Endodermal cell (in vitro differentiated cells): ENCODE measurements at places on chromosomes 4 and X.
A peak's percentile ranks its signal among the peaks of the same experiment; 100 is the strongest.

DNA sequence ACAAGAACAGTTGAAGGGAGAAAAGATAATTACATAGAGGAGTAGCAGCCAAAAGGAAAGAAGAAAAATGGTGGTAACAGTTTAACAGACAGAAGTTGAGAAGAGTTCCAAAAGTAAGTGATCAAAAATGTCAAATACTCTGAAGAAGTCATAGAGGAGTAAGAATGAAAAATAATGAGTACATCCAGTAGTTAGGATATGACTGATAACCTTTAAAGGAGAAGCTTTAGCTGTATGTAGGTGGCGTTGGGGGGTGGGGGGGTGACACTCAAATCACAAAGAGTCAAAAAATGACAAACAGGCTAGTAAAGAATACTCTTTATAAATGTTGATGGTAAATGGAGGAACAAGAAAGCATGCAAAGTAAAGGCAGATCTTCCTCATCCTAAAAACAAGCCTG, 40.6 kb downstream of the RAB33A start:
- no peak for DNase-seq

DNA sequence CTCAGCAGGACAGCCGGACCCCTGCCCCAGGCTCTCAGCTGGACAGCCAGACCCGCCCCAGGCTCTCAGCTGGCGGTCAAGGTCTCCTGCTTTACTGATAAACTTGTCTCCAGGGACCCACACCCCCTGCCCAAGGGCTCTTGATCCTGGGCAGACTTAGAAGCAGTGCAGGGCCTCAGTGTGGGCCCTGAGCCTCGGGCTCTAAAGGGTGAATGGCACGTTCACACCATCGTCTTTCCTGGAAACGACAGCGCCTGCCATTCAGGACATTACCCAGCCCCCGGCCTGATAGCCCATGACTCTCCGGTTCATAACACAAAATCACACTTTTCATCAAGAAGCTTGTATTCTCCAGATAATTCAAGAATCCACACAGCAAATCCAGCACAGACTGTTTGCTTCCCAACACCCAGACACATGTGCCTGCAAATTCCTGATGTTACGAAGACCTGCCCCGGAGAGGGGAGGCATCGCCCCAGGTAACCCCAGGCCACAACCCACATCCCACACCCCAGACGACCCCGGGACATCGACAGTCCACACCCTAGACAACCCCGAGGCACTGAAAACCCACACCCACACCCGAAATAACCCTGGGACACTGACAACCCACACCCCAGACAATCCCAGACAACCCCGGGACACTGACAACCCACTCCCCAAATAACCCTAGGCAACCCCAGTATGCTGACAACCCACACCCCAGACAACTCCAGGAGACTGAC, 136.8 kb downstream of the FAM53A start:
- DNase-seq = no peak

DNA sequence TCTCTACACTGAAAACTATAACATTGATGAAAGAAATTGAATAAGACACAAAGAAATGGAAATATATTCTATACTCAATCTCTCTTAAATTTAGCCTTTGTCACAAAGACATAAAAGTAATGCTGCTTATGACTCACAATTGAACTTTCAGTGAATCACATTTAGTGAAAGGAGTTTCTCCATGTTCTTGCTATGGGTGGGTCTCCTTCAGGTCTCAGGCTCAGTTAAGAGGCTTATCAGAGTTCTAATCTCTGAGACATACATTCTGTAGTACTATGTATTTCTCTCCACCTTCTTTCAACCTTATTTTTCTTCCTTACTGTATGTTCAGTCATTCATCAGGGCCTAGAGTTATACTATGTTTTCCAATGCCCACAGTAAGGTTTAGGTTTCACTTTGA, 220.9 kb downstream of the DTHD1 start:
- DNase-seq = no peak

DNA sequence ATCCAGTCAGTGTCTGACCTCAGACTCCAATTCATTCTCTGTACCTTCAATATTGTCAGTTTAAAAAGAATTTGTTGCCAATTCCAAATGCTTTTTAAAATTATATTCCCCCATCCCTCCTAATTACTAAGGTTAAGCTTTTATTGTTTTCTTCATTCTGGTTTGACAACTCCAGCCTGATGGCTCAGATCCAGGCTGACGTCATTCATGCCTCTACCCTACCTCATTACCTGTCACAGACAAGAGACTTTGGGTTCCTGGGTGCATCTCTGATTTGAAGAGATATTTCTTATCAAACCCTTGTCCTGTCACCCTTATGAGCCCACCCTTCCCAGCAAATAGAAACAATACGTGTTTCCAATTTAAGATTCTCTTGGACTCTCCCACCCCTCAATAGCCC, 300.2 kb upstream of the CLNK start:
- DNase-seq = no peak

DNA sequence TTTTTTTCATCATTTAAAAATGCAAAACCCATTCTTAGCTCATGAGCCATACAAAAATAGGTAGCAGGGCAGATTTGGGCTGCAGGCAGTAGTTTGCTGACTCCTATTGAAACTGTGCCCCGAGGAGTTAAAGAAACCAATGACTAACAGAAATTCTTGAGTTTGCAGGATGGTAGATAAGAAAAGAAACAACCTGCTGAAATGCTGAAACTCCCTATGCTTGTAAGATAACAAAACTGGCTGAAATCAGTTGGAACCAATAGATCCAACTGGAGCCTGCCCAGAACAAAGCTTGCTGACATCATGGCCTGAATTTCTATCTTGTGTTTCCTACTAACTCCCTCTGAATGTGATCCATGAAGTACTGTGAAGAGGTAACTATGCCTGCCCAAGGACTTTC, 68.6 kb downstream of the ANOS1 start:
- no peak for DNase-seq

DNA sequence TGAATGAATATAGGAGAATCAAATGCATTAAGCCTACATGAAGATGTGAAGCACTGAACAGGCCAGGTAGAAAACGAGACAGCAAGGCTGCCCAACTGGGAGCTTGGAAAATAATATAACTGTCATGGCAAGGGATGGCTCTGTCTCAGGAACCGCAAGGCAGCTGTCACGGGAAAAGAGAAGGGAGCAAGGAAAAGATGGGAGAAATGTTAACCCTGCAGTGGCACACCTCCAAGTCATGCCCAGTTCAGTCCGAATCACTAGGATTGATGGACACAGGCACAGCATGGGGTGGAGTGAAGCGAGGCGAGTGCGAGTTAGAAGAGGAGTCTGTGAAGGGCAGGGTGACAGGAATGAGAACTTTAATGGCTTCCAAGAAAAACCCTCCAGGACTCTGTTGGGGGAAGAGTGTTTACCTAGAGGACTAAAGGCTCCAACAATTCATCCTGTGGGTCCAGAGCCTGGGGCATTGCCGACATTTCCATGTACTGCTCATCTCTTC, 144.1 kb upstream of the ETNPPL start:
- no peak for DNase-seq

DNA sequence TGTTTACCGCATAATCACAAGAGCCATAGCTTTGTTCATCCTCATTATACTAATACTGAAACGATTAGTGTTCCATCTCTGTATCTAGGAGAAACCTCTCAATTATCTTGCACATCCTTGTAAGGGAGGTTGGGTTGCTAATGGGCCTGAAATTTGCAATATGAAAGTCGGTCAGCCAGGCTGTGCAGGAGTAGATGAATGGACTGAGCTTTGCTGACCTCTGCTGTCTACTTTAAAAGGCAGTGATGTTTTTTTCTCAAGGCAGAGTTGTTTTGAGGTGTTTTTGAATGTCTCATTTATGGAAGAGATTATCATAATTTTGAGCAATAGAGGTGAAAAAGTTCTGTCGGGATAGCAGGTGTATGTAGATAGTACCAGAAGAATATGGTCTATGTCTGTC, 47.9 kb upstream of the LINC00632 start:
- no peak for DNase-seq

GRCh38 chrX:153388722-153389459, 12.3 kb downstream of the PNMA6E start:
- peak; percentile 42 for DNase-seq

GRCh38 chr4:89365375-89365774, 57.8 kb upstream of the GPRIN3 start:
- no peak for DNase-seq

DNA sequence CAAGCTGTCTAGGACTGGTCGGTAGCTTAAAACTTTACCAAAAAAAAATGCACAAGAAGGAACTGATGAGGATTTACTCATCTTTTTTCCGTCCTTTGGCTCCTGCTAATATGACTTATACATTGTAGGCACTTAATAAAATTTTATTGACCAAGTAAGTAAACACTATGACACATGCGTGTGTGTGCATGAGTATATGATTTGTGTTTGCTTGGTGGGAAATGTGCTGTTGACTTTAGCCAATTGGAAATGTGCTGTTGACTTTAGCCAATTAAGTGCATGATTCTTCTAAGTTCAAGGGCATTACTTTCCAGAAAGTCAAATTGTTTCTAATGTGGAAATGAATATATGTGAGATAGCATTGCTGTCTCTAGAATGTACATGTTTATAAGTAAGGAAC, 78.3 kb downstream of the FIP1L1 start:
- no peak for DNase-seq

DNA sequence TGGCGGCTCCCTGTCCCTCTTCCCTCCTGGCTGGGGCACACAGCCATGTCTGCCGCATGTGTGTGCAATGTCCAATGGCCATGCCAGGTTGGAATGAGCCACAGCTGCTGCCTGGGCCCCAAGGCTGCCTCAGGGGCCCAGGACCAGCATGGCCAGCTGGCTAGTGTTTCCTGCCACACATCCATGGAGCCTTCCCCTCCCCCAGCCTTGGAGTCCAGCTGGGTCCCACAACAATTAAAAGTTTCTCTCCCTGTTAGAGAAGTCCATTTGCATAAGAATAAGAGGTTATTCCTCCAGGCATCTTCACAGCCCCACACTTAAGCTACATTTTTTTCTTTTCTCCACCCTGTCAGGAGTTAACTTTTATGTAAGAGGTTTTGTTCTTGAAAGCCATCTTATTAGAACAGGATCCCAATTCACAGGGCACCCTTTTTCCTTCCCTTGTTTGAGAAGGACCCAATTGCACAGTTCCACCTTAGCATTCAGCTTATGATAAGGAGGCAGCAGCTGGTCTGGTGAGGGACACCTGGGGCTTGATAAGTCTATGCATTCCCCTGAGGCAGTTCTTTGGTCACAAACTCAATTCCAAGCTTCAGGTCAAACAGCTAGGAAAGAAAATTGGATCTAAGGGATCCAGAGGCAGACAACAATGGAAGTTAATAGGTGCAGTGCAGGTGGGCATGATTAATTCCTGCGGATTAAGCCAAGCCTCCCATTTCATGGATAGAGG, 963.3 kb upstream of the GRIA3 start:
- DNase-seq = peak; percentile 93

DNA sequence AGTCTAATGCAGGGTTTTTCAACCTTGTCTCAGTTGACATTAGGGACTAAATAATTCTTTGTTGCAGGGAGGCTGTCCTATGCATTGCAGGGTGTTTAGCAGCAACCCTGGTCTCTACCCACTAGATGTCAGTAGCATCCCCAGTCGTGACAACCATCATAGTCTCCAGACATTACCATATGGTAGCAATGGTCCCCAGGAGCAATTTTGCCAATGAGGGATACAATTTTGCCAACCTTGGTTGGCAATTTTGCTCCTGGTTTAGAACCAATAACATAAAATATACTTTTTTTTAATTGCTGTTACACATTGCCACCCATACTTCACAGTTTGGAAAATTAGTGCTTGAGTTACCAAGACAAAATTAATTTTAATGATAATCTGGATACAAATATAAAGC, 6.0 kb downstream of the EREG start:
- peak; percentile 77 for DNase-seq

DNA sequence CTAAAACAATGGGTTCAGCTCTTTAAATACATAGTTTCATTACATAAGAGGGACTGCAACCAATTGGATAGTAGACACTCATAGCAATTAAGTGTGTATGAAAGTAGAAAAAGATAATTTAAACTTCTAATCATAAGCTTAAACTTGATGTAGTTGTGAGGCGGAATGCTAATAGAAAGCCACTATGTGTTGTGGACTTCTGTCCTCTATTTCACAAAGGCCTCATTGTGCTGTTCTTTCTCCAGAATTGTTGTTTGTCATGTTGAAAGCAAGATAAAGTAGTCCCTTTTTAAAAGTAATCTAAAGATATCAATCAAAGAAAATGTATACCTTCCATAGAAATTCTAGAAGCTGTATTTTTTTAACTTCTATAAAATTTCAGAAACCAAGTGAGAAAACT, 329.4 kb downstream of the KLHL4 start:
- DNase-seq = no peak

- no peak for DNase-seq
Measured at GRCh38 chrX:32280921-32281320, 930.4 kb downstream of the DMD start.

GRCh38 chr4:55437356-55437796, 41.6 kb downstream of the TMEM165 start:
- no peak for DNase-seq

GRCh38 chrX:48478806-48479205, 2.8 kb downstream of the FTSJ1 start:
- no peak for DNase-seq

GRCh38 chr4:86523333-86523732, 70.8 kb upstream of the PTPN13 start:
- no peak for DNase-seq

GRCh38 chr4:85399270-85399669, 75.7 kb upstream of the ARHGAP24 start:
- no peak for DNase-seq

- DNase-seq = peak; percentile 94
Measured at GRCh38 chr4:1043651-1044468, 32.4 kb downstream of the FGFRL1 start.

GRCh38 chrX:124223524-124223923, 108.9 kb upstream of the TEX13D start:
- peak; percentile 59 for DNase-seq

DNA sequence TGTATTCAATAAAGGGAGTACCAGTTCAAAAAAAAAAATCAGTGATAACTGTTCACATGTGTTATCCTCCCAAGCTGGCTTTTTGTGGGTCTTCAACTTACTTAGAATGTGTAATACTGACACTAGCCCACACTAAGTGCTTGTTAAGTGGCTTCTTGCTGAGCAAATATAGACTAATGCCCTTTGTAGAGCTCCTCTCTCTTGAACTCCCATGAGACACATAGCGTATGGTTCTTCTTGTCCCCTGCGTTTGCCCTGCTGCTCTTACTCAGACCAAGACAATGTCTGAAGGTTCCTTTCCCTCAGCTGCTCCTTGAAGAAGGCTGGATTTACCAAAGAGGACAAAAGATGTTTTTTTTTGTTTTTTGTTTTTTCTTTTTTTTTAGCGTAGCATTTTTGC, 110.9 kb downstream of the FRAS1 start:
- no peak for DNase-seq

DNA sequence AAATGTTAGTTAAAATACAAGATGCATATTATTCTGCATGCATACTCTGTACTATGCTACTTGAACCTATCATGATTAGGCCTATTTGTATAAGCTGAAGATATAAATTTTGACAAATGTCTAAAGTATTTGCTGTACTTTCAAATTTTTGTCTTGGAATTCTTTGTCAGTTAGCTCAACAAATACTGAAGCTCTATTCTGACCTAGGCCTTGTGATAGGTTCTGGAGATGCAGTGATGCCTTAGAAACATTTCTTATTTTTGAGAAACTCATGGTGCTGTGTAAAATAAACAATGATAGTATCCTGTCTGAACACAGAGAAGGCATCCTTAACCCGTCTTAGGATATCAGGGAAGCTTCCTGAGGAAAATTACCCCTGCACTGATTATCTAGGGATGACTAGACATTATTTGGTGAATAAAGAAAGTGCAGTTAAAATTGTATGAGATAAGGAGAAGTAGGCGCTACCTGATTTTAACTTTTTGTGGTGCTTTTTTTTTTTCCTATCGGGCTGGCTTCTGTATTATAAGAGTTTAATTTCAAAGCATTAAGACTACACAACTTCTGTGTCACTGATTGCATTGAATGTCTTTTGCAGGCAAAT, 43.4 kb downstream of the MOB1B start:
- DNase-seq = no peak
